ENCODE measurements at places on chromosomes 4 and X. TPM values are rescaled to one million over a fixed set of nuclear protein-coding genes. Genes with fewer than 3 reads are reported as not detected.

- no peak for DNase-seq
These were observed 17.5 kb upstream of the MSANTD1 start for GRCh38 chr4:3231471-3231870.

DNA sequence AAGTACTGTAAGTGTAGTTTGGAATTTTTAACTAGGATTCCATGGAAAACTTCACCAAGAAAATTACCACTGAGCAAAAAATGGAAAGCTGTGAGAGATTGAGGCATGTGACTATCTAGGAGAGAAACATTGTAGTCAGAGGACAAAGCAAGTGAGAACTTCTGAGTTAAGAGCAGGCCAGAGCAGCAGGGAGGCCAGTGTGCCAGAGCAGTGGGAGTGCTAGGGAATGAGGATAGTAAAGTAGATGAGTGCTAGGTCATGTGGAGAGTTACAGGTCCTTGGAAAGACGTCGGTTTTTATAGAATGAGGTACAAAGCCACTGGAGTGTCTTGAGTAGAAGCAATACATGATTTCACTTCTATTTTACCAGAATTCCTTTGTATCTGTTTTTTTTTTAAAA, 52.7 kb upstream of the FAT4 start:
- no peak for DNase-seq

DNA sequence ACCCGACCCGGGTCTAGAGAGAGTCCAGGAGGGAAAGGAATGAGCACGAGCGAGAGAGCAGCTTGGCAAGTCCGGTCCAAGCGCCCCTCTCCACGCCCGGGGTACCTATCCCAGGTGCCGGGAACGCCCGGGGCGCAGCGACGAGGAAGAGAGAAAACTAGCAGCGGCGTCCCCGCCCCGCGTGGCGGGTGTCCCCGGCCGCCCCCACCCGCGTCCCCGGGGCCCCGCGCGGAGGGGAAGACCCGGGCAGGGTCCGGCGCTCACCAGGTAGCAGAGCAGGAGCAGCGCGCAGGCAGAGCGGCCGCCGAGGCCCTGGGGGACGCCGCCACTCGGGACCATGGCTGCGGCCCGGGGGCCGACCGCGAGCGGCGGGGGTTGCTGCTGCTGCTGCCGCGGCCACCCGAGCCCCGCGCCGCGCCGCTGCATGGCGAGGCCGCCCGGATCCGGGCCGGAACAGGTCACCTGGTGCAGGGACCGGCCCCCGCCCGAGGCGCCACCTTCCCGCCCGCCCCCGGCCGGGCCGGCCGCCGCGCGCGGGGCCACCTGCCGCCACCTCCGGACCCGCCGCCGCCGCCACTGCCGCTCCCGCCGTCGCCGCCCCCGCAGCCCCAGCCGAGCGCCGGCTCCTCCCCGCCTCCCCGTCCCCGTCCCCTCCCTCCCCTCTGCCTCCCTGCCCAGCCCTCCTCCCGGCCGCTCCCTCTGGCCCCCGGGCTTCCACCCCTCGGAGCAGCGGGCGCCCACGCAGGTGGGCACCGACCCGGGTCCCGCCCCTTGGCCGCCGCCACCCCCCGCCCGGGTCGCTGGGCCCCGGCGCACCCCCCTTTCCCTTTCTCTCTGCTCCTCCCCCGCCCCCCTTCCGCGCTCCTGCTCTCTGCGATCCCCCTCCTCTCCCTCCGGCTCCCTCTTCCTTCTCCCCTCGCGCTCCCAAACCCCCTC, at the start of gene SEL1L3:
SEL1L3 (minus strand) TSS at position 578 of the 936 bp plus-strand sequence; CDS start at position 426, 152 bp downstream.
- DNase-seq = peak; percentile 69

GRCh38 chr4:28973587-28974350, 1746.4 kb upstream of the PCDH7 start:
- DNase-seq = no peak

GRCh38 chrX:115957862-115958490, 212.6 kb upstream of the AGTR2 start:
- DNase-seq = no peak

GRCh38 chr4:174316546-174316945, 32.8 kb downstream of the CEP44 start:
- DNase-seq = no peak

DNA sequence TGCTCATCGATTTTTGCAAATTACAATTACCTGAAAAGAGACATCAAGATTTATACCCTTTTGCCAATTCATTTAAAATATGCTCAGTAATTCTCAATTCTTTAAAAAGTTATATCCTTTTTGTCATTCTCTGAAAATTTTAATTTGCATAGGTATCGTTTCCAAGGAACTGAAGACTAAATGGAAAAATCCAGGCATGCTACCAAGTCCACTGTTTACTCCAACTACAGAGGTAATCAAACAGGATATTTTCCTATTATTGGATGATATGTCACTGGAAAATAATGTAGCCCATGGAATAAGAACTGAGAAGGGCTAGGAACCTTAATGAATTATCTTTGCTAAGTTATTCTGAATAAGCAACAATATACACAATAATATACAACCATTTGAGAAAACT, 132.7 kb downstream of the THOC2 start:
- no peak for DNase-seq

GRCh38 chr4:77418333-77418732, 187.3 kb upstream of the CXCL13 start:
- no peak for DNase-seq

DNA sequence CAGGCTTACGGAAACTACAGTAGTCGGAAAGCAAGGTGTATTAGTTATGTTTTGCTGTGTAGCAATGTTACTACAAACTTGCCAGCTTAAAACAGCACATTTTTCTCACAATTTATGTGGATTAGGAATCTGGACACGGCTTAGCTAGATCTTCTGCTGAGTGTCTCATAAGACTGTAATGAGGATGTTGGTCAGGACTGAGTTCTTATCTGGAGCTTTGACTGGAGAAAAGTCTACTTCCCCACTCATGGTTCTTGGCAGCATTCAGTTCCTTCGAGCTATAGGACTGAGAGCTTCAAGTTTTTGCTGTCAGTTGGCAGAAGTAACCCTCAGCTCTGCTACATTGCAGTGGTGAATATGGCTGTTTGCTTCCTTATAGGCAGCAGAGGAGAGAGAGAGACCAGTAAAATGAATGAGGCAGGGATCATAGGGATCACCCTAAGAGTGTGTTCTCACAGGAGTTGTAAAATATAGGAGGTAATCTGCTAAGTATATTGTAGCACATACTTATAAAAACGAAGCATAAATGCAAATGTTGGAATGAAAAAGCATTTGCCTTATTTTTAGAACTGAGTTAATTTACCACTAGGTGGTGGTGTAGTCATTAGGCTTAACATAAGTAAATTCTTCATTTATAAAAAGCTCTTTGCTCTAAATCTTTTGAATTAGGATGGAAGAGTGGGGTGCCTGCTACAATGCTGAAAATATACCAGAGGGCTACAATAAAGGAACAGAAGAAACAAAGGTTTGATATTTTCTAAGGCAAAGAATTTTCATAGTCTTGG, 38.6 kb downstream of the ALG13 start:
- no peak for DNase-seq

- no peak for DNase-seq
These were observed 295.5 kb downstream of the SLC7A11 start for GRCh38 chr4:137946453-137947174.

- no peak for DNase-seq
These were observed 61.4 kb downstream of the LRP2BP start for GRCh38 chr4:185334326-185334725.

DNA sequence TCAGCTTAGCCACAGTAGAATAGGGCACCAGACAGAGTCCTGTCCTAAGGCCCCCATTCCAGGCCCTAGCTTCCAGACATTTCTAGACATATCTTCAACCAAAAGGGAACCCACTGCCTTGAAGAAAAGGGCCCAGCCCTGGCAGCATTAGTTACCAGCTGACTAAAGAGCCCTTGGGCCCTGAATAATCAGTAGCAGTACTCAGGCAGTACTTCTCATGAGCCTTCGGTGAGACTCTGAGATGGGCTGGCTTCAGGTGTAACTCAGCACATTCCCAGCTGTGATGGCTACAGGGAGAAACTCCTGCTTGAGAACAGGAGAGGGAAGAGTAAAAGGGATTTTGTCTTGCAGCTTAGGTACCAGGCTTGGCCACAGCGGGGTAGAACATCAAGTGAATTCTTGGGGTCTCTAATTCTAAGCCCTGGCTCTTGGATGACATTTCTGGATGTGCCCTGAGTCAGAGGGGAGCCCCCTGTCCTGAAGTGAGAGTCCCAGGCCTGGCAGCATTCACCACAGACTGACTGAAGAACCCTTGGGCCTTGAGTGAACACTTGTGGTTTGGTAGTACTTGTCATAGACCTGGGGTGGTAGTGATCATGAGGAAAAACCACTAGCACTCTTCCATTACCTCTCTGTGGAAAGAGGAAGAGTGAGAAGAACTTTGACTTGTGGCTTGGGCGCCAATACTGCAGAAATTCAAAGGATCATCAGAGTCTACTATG, 170.1 kb downstream of the ATP10D start:
- no peak for DNase-seq

GRCh38 chr4:6674500-6675149, 19.1 kb upstream of the S100P start:
- DNase-seq = peak; percentile 66

DNA sequence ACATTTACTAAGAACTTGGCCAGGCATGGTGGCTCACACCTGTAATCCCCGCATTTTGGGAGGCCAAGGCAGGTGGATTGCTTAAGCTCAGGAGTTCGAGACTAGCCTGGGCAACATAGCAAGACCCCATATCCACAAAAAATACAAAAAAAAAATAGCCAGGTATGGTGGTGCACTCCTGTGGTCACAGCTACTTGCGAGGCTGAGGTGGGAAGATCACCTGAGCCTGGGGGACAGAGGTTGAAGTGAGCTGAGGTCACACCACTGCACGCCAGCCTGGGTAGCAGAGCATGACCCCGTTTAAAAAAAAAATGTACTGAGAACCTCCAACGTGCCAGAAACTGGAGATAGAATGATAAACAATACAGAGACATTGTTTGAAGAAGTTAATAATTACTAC, 8.0 kb downstream of the OPRPN start:
- DNase-seq = no peak

DNA sequence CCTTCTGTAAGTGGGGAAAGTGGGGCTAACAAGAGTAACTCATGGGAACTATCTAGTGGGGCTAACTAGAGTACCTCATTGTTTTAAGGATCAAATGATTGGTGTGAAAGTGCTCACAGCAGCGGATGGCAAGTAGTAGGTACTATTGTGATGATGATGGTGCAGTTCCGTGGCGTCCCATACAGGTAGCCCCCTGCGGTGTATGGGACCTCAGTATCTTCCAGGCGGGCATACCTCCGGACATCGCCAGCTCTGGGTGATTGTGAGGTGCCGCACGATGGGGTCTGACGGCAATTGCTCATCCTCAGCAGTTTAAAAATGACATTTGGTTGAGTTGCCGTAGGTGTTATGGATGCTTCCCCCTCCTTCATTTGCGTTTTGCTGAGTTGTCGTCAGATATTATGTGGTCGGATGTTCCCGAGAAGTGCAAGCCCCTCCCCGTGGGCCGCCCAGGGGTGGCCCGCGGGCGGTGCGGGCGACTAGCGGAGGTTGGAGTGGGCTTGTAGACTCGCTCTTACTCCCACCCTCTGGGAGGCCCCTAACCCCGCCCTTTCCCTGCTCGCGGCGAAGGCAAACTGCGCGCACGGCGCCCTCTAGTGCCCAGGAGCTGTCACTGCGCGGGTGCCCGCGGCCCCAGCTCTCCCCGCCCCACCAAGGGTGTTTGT, 18.3 kb upstream of the GPR101 start:
- peak; percentile 84 for DNase-seq

DNA sequence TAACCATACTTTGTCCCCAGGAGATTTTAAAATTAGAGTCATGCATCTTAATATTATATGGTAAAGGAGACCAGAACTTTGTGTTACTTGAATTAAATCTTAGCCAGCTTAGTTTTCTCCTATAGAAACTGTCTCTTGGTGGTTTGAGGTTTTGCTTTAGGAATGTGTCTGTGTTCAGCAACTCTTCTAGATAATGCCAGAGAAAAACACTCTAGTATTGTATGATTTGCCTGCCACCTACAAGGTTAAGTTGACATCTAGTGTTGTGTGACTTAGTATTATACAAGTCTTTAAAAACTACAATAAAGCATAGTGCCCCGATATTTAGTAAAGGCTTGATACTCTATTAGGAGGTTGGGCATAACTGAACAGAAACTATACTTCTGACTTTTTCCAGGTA, 2.1 kb downstream of the UGT8 start:
- no peak for DNase-seq

GRCh38 chr4:187357821-187358220, 634.2 kb upstream of the FAT1 start:
- no peak for DNase-seq

DNA sequence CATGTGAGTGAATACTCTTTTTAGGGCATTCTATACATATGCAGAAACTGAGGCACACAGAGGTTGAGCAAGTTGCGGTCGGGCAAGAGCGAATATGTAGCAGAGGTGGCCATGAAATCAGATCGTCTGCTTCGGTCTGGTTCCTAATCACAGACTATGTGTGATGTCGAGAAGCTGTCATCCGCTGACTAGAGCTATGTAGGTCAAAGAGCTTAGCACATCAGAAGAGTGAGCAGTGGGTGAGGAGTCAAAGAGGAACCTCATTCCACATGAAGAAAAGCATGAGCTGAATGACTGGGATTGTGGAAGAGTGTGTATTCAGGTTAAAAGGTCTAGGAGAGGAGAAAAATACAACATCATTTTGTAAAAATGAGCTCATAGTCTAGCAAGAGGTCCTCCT, 19.0 kb downstream of the GAB3 start:
- DNase-seq = no peak

DNA sequence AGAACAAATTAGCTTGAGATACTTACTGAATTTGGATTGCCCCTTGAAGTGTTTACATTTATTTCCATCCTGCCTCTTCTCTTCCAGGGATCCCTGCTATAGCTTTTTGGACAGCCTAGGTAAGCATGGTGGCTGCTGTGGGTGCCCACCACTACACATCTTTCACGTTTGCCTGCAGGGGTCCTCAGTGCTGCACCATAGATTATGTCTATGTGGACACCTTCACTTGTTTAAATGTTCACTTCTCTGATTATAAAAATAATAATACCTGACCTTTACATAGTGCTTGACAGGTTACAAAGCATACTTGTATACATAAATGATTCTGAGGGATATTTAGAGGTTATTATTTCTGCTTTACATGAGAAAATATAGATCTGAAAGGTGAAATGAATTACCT, 67.9 kb upstream of the SLC4A4 start:
- peak; percentile 24 for DNase-seq

DNA sequence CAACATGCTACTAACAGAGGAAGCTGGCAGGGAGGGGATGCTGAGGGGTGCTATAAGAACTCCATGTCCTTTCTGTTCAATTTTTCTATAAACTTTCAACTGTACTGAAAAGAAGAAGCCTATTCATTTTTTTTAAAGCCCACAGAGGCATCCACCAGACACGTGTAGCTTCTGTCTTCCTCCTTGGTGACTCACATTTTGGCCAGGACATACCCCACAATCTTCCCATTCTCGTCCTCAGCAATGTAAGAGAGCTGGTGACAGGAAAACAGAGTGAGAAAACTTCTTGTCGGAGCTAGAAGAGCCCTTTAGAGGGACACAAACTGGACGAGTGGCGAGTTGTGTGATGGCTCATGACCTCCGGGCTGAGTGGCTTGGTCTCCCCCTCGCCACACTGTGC, 1.1 kb downstream of the NAA10 start:
- no peak for DNase-seq

The KDR gene
- total RNA-seq = not detected

The CT47B1 gene
- total RNA-seq = not detected

The DOK7 gene
- not detected for total RNA-seq

The SLC39A8 gene
- total RNA-seq = 56.4 TPM

The TEX13B gene
- not detected for total RNA-seq

The USP17L19 gene
- not detected for total RNA-seq

The FGF5 gene
- total RNA-seq = not detected

The ARHGAP4 gene
- 147 TPM for total RNA-seq

The SMIM43 gene
- not detected for total RNA-seq

The PPP4R3C gene
- not detected for total RNA-seq

The IBSP gene
- total RNA-seq = not detected

The UGT2A3 gene
- total RNA-seq = not detected

The NPY1R gene
- not detected for total RNA-seq

The CLDN2 gene
- not detected for total RNA-seq
